ENCODE measurements at places on chromosomes 13 and 19. TPM values are rescaled to one million over a fixed set of nuclear protein-coding genes. Genes with fewer than 3 reads are reported as not detected.

DNA sequence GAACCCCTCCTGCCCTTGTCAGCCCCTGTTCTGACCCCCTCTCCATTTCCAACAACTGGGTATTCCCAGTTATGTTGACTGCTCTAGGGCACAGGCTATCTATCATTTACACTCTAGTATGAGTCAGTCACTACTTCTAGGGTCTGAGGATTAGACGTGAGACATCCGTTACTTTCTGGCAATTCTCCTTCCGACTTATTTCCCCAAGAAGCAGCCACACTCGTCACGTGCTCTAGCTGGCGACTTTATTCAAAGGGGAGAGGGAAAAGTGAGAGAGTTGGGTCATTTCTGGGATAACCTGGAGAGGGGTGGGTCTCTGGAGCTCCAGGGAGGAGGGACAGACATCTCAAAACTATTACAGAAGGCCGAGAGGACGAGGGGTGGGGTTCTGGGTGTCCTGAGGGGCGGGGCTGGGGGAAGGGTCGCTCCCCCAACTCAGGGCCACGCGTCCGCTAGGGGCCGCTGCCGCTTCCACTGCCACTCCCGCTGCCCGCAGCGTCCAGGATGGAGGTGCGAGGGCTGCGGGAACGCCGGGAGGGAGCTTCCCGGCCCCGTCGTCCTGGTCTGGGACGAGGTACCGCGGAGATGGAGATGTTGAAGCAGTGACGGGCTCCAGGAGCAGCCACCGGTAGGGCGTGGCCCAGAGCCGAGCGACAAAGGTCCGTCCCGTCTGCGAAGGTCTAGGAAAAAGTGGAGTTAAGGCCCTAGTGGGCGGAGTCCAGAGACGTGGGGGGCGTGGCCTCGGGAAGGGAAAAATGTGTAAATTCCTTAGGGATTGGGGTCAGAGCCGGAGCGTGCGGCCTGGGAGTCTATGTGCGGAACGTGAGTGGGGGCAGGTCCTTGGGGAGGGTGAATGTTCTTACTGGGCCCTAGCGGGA is 8.9 kb downstream of the RTBDN start:
- H3K36me3 ChIP-seq = no peaks in the 10 kb centered on the region
- no peak for DNase-seq
- no peak overlapping the region for H3K27ac ChIP-seq

DNA sequence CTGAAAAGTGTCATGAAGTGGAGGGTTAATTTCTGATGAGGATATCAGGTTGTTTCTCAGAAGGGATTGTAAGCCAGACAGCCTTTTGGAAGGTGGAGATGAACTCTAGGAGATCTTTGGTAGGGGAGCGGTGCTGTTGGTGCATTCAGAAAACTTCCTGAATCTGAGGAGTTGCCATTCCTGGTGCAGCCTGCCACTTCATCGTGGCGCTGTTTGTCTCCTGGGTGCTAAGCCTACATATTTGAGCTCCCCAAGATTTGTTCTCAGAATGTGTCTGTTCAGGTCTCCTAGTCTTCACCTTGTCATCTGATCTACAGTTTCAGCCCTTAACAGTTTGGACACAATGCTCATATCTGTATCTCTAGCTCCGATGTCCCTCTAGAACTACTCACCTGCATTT is 285.6 kb downstream of the MTUS2 start:
- H3K27me3 ChIP-seq = no peaks in the 10 kb centered on the region
- no peak for DNase-seq
- no peak overlapping the region for H3K27ac ChIP-seq
- no peaks in the 10 kb centered on the region for H3K36me3 ChIP-seq
- H3K4me3 ChIP-seq = no peak overlapping the region
- no peaks in the 10 kb centered on the region for H3K4me1 ChIP-seq

DNA sequence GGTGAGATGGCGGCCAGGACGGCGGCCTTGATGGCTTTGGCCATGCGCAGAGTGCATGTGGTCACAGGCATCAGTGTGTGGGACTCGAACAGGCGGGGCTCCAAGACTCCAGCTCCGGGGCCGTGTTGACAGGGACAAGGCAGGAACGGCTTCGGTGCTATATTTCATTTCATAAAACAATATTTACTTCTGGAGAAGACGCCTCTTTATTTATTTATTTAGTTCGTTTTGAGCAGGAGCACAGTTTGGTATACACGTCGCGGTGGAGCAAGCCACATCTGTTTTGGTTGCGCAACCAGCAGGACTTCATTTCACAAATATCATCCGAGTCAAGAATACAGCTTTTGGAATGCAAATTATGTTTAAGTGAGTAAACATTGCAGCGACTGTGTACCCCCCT is 166.7 kb upstream of the TSHZ3 start:
- no peak overlapping the region for H3K27ac ChIP-seq
- no peak for DNase-seq
- H3K27me3 ChIP-seq = no peaks in the 10 kb centered on the region
- H3K36me3 ChIP-seq = no peaks in the 10 kb centered on the region

DNA sequence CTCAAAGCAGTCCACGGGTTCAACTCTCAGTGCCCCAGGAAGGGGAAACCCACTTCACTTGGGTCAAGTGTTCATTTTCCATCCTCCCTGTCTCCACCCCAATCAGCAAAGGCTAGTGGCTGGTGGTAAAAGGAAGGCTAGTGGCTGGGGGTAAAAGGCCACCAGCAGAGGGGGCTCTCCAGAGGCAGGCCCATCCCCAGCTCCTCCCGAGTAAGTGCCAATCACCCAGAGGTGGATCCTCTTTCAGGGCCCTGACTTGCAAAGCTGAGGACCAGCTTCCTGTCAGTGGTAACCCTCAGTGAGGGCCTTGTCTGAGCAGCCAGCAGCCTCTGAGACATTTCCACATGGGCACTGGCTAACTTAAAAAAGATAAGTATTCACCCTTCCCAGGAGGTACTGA is 22.0 kb upstream of the TPT1 start:
- no peak for DNase-seq
- H3K4me1 ChIP-seq = peaks cover 12% of the 10 kb centered on the region
- H3K27ac ChIP-seq = no peak overlapping the region
- H3K4me3 ChIP-seq = no peak overlapping the region

Gene CACNG6
- 1.4 TPM for total RNA-seq

- H3K36me3 ChIP-seq = no peaks in the 10 kb centered on the region
- no peak overlapping the region for H3K4me3 ChIP-seq
- H3K27ac ChIP-seq = no peak overlapping the region
- no peak for DNase-seq
- no peaks in the 10 kb centered on the region for H3K4me1 ChIP-seq
These were observed 19.6 kb downstream of the C2CD4C start for GRCh38 chr19:389255-389934.

DNA sequence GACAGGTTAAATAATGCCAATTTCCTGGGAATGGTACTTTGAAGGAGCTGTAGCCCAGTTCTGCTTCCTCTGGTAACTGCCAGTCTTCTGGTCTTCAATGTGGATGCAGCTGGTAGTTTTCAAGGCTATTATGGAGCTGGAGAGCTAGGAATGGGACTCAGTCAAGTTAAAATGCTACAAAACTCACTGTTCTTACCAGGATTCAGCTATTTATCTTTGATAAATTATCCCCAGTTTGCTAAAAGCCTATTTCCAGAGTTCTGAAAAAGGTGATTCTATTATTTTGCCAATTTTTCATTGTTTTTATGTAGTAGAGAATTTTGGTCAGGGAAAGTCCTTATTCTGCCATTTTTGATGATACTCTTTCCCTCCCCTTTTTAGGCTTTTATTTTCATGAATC is 40.7 kb downstream of the GARRE1 start:
- H3K4me1 ChIP-seq = no peaks in the 10 kb centered on the region
- H3K27ac ChIP-seq = no peak overlapping the region
- no peak overlapping the region for H3K4me3 ChIP-seq
- H3K27me3 ChIP-seq = no peaks in the 10 kb centered on the region

DNA sequence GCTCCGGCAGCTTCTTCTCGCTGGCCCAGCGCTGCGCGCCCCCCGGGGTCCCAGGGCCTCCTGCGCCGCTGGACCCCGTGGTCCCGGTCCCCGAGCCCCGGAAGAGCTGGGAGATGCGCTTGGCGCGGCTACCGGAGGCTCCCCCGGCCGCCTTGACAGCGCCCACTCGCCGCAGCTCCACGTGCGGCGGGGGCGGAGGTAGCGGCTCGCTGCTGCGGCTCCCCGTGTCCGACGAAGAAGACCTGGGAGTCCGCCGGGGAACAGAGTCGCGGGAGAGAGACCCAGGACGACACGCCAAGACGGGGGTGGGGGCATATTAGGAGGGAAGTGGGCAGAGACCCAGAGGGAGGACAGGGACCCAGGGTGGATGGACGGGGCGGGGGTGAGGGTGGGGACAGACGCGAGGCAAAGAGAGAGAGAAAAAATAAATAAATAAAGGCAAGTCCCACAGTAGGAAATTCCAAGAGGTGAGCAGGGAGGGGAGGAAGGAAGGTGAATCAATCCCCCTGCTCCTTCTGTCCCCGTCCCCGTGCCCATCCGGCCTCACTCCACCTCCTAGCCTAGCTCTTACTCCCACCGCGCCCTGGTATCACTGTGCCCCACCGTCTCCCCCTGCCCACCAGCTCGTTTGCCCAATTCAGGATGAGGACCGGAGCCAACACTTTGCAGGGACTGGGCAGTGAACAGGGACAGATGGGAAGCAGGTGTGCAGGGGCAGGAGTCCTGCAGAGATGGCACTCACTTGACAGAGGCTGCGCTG is 826 bp downstream of the RASIP1 start:
- no peaks in the 10 kb centered on the region for H3K36me3 ChIP-seq
- no peaks in the 10 kb centered on the region for H3K27me3 ChIP-seq
- H3K4me1 ChIP-seq = peaks cover 58% of the 10 kb centered on the region

Gene FXYD1
- total RNA-seq = 3.9 TPM

DNA sequence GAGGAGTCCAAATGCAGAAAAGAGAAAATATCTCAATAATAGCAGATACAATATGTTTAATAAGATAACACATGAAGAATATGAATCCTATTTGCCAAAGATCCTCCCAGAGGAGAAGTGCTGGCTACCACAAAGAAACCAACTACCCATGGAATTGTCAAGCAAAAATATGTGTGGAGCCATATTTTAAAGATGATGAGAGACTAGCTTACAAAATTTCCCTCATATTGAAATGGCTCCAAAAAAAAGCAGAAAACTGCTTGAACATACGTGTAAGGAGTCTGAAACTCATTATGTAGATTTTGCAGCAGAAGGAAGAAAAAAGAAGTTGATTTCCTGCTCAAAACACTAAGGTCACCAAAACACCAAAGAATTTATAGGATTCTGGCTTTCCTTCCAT is 94.2 kb downstream of the USP12 start:
- H3K36me3 ChIP-seq = no peaks in the 10 kb centered on the region
- DNase-seq = no peak
- H3K4me3 ChIP-seq = no peak overlapping the region
- H3K4me1 ChIP-seq = peaks cover 32% of the 10 kb centered on the region
- no peaks in the 10 kb centered on the region for H3K27me3 ChIP-seq

Gene WDR62
- 2.7 TPM for total RNA-seq

DNA sequence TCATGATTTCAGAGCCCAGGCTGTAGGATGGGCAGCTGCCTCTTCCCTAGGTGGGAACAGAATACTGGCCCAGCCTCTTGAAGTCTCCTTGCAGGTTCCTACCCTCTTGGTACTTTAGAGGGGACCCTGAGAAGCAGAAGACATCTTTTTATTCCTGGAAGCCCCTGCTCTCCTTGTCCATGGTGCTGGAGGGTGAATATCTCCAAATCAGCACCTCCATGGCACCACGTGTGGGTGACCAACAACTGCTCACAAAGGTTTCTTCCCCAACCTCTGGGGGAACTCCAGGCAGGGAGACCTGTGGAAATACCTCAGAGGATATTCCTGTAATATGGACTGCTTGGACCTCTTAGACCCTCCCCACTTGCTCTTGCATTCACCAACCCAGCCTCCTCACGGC is 48.1 kb upstream of the TSHZ3 start:
- no peaks in the 10 kb centered on the region for H3K27me3 ChIP-seq
- H3K36me3 ChIP-seq = no peaks in the 10 kb centered on the region
- DNase-seq = no peak
- H3K4me3 ChIP-seq = no peak overlapping the region
- H3K27ac ChIP-seq = no peak overlapping the region

GRCh38 chr19:10677751-10678150 is 23.5 kb upstream of the QTRT1 start:
- DNase-seq = no peak
- H3K27me3 ChIP-seq = no peaks in the 10 kb centered on the region
- H3K4me1 ChIP-seq = peaks cover 3% of the 10 kb centered on the region
- no peak overlapping the region for H3K4me3 ChIP-seq
- no peak overlapping the region for H3K27ac ChIP-seq
- peaks cover 99% of the 10 kb centered on the region for H3K36me3 ChIP-seq

DNA sequence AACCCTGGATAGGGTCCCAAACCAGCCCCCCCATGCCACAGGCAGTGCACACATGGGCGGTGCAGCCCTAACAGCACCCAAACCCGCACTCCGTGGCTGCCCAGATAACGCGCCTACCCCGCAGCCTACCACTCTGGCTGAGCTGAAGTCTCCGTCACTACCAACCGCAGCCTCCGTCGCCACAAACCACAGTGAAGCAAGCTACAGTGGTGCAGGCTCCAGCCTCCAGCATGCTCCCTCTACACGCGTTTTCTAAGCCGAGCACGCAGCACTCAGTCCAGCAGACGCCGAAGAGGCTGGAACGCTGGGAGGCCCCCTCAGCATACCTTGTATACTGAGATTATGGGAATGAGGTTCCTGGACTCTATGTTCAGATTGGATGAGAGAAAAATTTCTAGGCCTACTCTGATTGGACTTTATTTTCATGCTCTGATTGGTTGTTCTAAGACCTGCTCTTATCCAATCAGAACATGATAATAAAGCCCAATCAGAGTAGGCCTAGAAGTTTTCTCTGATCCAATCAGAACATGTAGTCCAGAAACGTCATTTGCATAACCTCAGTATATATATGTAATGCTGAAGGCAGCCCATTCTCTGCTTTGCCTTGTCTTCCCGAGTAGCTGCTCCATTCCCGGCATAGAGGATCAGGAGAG is 56.7 kb upstream of the C1QTNF9B start:
- H3K4me3 ChIP-seq = no peak overlapping the region
- H3K27me3 ChIP-seq = no peaks in the 10 kb centered on the region
- no peaks in the 10 kb centered on the region for H3K36me3 ChIP-seq

- no peak overlapping the region for H3K4me3 ChIP-seq
- H3K36me3 ChIP-seq = no peaks in the 10 kb centered on the region
- no peak for DNase-seq
- H3K4me1 ChIP-seq = no peaks in the 10 kb centered on the region
These were observed 64.1 kb upstream of the POSTN start for GRCh38 chr13:37662624-37663023.

Gene LILRA2
- total RNA-seq = 0.53 TPM

DNA sequence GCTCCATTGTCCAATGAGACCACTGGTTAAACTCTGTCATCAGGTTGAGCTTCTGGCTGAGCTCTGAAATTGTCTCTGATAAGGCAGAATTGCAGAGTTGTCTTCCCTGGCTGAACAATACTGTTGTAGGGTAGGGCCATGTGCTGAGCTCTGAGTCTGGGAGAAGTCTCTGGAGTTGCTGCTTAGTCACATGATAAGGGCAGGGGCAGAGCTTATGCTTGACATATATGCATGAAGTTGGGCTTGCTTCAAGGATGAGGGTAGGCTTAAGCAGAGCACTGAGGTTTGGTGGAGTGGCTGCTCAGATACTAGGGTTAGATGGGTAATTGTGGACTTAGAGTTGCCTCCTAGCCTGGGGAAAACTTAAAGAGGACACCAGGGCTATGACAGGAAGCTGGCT is 946.3 kb upstream of the MIR17HG start:
- H3K36me3 ChIP-seq = no peaks in the 10 kb centered on the region
- no peak overlapping the region for H3K27ac ChIP-seq
- no peak overlapping the region for H3K4me3 ChIP-seq
- DNase-seq = no peak
- H3K4me1 ChIP-seq = no peaks in the 10 kb centered on the region

Gene KLK15
- not detected for total RNA-seq

GRCh38 chr19:10424011-10424637 is 3.8 kb downstream of the PDE4A start:
- H3K4me1 ChIP-seq = peaks cover 24% of the 10 kb centered on the region
- peak overlapping the region; percentile 32 for H3K4me3 ChIP-seq
- H3K27ac ChIP-seq = peak overlapping the region; percentile 7
- H3K36me3 ChIP-seq = no peaks in the 10 kb centered on the region

All from esophagus squamous epithelium (tissue), 5 donors.